ENCODE measurements at places on chromosomes 7 and 10.

- DNase-seq = no peak
These were observed 234.2 kb downstream of the USP6NL start for GRCh38 chr10:11377267-11377666.

DNA sequence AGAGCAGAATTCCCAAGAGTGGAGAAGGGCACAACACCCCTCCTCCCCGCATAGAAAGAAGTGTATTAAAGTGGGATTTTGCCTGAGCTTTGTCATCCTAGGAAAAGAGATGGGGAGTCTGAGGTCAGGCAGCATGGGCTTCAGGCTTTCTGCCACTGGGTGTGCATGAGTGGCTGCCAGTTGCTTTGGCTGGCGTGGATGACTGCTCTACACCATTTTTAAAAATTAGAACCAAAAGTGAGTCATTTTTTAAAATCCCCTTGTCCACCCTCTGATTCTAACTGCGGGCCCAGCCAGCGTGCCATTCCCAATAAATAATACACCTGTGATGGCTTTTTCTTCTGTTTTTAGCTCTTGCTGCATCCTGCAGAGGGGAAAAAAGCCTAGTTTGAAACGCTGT is 13.4 kb downstream of the SLC29A3 start:
- no peak for DNase-seq

DNA sequence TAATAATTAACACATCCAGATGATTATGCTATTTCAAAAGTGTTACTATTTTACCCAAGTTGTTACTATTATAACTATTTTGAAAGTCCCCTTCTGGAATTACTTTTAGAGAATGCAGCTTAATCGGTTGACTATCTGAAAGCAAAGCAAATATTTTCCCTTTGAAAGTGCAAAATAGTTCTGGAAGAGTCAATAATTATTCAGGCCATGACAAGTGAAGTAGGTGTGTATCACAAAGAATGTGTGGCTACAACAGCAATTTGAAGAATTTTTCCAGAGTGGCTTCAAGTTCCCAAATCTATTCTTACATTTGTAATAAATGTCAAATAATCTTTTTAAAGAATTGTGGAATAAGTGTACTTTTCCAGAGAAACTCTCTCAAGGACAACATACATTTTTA is 42.8 kb downstream of the RNLS start:
- DNase-seq = peak; percentile 21

DNA sequence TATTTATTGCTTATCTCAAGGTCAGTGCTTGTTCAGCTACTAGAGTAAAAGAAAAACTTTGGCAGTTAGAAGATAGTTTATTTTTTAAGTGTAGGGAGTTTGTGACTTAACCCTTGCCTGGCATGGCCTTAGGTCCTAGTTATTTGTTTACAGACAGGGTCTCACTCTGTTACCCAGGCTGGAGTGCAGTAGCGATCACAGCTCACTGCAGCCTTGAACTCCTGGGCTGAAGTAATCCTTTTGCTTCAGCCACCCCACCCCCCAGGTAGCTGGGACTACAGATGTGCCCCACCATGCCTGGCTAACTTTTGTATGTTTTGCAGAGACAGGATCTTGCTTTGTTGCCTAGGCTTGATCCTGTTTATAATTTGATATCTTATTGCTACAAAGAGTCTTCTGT is 4.2 kb downstream of the ANLN start:
- DNase-seq = no peak

GRCh38 chr10:71312220-71312619 is 6.8 kb upstream of the SLC29A3 start:
- no peak for DNase-seq

GRCh38 chr7:71243736-71244410 is 111.9 kb downstream of the GALNT17 start:
- no peak for DNase-seq

- DNase-seq = peak; percentile 91
These were observed 207.6 kb upstream of the PLXNA4 start for GRCh38 chr7:132783824-132784223.

Measured in EH (cell line).